Sigmoid colon (tissue), 7 donors: ENCODE measurements at places on chromosomes 3 and 15. TPM values are rescaled to one million over a fixed set of nuclear protein-coding genes. Genes with fewer than 3 reads are reported as not detected.

DNA sequence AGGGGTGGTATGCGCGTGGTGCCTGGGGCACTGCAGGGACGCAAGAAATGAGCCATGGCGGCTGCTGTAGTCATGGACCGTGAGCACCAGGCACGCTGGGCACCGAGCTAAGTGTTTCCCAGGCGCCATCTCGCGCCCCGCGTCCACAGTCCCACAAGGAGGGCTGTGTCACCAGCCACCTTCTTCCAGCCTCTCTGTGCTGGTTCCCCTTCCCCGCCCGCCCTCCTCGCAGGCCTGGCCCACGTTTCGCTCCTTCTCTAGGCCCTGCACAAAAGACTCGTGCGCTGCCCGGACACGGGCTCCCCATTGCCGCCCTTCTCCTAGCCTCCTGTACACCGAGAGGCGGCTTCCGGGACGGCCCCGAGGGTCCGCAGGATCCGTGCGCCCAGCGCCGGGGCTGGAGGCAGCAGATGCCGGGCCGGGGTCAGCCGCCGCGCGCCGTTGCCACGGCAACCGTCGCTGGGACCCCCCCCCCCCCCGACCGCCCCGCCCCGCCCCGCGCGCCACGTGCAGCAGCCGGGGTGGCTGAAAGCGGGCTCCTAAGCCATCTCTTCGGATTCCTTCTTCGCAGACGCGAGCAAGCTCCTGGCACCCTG lies 113.4 kb downstream of the SRGAP3 start:
- DNase-seq: no peak

The CLDN16 gene
- not detected for total RNA-seq

- no peak for DNase-seq
Measured at GRCh38 chr3:72606005-72606800, 242.0 kb downstream of the SHQ1 start.

GRCh38 chr3:50483374-50483773 lies 20.1 kb downstream of the CACNA2D2 start:
- DNase-seq: no peak

- DNase-seq: no peak
Measured at GRCh38 chr15:74565381-74566085, 24.5 kb downstream of the ARID3B start.

DNA sequence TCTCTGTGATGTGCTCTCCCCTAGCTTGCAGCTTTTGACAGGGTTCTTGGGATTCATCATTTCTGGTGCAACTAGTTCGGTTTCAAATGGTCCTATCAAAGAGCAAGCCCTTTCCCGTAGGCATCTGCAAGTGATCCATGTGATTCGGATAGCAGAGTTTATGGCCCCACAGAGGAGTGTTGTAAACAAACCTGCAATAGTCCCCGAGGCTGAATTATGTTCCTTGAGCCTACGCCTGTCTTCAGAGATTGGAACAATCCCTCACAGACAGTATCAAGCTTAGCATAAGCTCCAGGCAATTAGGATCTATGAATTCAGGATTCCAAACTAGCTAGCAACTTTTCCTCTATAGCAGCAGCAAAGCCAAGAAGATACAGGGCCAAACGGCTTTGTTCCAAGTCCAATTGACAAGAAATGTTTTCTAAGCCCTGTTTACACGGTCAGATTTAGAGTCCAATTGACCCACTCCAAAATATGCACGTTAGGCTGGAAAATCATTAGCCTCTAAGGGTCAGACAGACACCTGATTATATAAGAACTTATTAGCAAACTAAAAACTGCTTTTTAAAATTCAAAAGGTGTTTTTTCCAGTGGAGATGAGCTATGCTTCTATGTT lies 24.8 kb downstream of the LNP1 start:
- DNase-seq: no peak

The PLSCR5 gene
- total RNA-seq: not detected

DNA sequence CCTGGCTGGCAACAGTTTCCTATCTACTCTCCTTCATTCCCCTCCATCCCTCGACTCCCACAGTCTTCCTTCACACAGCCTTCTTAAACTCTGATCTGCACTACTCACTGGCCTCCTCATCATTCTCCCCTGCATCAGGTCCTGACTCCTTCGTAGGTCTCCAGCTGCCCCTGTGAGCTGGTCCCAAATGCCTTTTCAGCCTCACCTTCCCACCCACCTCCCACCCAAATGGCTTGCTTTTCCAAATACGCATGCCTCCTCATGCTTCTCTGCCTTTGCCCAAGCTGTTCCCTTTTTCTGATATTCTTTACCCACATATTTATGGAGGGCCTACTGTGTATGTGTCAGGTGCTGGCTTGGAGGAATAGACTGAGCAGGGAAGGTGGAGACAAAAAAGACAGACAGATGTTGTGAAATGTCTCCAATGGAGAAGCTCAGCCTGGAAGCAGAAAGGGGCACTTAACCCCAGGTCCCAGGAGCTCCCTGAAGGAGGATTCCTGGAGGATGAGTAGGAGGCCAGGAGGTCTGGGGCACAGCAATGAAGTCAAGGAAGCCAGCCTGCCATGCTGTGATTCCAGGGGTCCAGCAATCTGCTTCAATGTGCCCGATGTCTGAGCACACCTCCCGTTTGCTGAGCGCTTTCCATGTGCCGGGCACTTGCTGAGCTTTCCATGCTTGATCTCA lies 252.2 kb downstream of the SHQ1 start:
- DNase-seq: no peak

DNA sequence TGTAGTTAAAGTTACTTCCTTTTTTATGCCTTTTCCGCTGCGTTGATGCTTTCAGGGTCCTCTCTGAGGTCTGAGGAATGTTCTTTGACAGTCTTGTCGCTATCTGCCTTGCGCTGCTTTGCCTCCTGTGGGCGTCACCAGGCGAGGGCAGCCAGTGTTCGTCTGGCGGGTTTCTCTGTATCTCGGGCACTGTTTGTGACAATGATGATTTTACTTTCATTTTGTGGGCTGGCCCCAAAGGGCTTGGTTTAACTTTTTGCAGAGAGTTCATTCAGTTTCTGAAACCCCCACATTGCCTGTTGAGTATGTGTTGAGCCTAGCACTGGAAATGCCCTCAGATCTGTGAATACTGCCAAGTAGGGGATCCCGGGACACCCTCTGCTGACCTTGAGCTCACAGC lies 24.6 kb upstream of the SACM1L start:
- no peak for DNase-seq
